Omental fat pad (tissue), 4 donors: ENCODE measurements at places on chromosomes 5 and 9. TPM values are rescaled to one million over a fixed set of nuclear protein-coding genes. Genes with fewer than 3 reads are reported as not detected.

- DNase-seq, result no peak
Observed at GRCh38 chr9:20582150-20582549, 40.1 kb downstream of the MLLT3 start.

DNA sequence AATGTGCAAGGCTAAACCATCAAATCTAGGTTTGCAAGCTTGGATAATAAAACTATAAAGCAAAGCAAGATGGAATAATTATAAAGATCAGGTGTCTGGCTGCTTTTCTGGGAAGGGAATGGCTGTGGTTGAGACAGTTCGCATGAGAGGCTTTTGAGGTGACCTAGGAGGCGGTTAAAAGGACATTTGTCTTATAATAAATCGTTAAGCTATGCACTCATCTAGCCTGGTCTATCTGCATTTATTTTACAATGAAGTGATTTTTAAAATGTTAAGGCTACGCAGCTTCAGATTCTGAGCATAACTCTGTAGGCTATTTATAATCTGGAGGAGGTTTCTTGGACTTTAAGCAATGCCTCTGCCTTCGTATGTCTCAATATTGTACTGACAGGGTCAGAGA lies 29.4 kb upstream of the MAN2A1 start:
- DNase-seq, result no peak

DNA sequence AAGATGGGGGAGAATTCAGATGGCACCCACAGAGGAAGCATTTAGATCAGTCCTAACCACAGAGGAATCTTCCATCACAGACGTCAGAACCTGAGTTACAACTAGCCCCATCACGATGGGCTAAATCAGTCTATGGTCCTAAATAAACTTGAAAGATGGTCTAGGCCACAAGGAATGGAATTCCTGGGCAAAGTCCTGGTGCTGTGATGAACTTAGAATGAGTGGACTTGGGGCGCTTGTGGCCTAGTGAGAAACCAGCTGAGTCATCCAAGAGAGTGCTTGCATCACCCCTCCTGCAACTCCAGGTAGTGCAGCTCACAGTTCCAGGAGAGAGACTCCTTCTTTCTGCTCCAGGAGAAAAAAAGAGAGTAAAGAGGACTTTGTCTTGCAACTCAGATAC lies 722.9 kb upstream of the RGMB start:
- DNase-seq, result no peak

Gene PCDHGA11
- 3.1 TPM for total RNA-seq

- DNase-seq, result no peak
Observed at GRCh38 chr9:107999890-108000289, 510.3 kb upstream of the KLF4 start.

- DNase-seq, result no peak
Observed at GRCh38 chr5:16410338-16410737, 55.3 kb downstream of the ZNF622 start.

Gene FRMPD1
- total RNA-seq, result not detected

Gene ZNF618
- total RNA-seq, result 5.0 TPM

DNA sequence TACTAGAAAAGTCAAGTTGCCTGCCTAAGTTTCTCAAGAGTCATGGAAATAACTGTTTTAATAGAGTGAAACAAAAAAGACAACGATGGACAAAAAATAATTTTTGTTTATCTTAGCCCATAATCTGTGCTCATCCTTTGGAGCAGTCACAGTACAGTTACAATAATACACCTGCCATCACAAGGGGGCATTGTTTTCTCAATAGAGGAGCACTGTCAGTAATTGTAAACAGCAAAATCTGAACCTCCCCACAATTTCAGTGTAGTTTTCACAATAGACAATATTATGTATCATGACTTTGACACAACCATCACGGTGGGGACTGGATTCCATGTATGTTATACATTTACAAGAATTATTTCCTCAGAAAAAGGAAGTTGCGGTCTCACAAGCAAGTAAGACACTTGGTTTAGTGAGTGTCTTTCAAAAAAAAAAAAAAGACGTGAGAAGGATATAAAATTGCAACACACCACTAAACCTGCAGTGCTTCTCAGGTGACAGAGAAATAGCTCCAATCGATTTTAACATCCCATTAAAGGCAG lies 586.3 kb downstream of the PTPRD start:
- DNase-seq, result no peak

GRCh38 chr5:40291338-40291737 lies 388.4 kb upstream of the PTGER4 start:
- DNase-seq, result no peak

DNA sequence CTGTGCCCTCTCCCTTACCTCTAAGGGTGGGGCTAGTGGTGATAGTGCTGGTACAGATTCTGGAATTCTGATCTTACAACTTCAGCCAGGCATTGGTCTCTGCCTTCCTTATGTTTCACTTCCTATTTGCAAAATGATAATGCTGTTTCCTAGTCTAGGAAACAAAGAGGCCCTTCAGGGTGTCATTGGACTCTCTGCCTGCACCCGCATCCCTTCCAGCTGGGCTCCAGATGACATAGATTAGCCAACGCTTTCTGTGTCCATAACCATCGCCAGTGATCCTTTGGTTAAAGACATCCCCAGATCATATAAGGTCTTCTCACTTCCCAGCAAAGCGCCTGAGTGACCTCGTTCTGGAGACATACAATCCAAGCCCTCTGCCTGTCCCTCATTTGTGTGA lies 180.7 kb downstream of the ERCC6L2 start:
- DNase-seq, result no peak

DNA sequence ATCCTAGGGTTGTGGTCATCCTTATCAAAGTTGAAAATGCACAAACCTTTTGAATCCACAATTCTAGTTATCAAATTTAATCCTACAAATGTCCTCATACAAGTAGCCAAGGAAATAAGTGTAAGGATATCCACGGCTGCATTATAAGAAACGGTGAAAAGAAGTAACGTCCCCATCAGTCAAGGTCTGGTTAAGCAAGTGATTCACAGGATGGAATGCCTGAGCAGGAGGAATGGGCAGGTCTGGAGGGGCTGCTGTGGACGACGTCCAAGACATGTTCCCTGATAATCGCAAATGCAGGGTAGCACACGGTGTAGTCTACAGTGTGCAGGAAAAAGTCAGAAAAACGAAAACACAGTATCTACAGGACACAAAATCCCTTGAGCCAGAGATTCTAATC lies 118.6 kb downstream of the ADAMTS2 start:
- no peak for DNase-seq

Gene OLFM1
- total RNA-seq, result 12.1 TPM
